NCI-H2171 (cell line): ENCODE measurements at places on chromosomes 7 and 10.

DNA sequence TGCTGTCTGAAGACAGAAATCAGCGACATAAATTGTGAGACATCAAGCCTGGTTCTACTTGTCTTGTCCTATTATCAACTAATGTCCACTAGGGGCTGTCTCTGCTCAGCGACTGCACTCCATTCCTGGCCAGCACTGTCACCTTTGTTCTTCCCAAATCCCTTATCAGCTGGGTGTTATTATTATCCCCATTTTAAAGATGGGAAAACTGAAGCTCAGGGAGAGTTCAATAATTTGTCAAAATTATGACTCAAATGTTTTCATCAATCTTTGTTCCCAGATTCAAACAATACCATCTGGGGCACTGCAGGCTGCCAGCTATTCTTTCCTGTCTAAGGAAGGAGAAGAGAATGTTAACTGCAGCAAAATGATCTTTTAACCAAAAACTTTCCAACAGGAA is 431.6 kb upstream of the NFE2L3 start:
- no peak for DNase-seq

DNA sequence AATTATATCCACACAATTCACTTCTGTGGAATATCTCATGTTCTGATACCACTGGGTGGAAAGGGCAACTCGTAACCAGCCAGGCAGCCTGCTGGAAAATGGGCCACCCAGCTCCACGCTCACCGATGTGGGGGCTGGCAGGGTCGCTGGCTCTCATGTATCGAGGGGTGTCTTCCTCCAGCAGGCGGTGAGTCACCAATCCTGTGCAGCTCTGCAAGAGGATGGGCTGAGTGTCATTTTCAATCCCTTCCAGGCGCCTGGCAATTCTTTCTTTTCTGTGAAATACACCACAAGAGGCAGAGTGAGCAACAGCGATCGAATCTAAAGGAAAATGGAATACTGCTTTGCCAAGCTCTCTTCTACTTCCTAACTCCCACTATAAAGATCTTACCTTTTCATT is 80.1 kb downstream of the SVIL start:
- DNase-seq: no peak

DNA sequence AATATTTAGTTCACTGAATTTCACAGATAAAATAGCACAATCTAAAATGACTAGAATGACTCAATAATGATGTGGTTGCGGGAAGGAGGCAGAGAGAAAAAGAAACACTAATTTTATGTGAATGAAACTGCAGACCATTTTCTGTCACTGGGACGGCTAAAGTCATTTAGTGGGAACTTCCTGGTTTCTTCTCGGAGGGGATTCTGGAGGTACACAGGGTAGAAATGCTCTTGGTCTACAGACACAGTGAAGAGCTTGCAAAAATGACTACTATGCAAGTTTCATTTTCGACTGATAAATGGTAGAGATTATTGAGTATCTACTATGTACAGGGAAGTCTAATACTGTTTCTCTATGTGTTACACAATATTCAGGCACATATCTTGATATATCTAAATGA is 63.5 kb upstream of the LRRN3 start:
- DNase-seq: no peak

DNA sequence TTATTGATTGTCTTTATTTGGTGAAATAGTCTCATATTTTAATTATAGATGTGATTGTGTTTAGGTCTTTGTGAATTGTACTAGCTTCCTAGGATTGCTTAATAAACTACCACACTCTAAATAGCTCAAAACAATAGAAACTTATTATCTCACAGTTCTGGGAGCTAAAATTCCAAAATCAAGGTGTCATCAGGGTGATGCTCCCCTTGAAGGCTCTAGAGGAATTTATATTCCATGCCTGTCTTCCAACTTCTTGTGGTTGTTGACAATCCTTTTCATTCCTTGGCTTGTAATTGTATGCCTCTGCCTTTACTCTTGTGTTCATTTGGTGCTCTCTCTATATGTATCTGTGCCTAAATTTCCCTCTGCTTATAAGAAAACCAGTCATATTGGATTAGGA is 155.3 kb upstream of the AKR1E2 start:
- no peak for DNase-seq

GRCh38 chr10:21020545-21020944 is 123.4 kb upstream of the NEBL start:
- no peak for DNase-seq

GRCh38 chr10:77223526-77224460 is 413.8 kb downstream of the KCNMA1 start:
- peak; percentile 13 for DNase-seq

- no peak for DNase-seq
These were observed 276.3 kb upstream of the KCND2 start for GRCh38 chr7:119996634-119997033.

- DNase-seq: no peak
These were observed 1.3 kb downstream of the INPP5A start for GRCh38 chr10:132538790-132539421.

DNA sequence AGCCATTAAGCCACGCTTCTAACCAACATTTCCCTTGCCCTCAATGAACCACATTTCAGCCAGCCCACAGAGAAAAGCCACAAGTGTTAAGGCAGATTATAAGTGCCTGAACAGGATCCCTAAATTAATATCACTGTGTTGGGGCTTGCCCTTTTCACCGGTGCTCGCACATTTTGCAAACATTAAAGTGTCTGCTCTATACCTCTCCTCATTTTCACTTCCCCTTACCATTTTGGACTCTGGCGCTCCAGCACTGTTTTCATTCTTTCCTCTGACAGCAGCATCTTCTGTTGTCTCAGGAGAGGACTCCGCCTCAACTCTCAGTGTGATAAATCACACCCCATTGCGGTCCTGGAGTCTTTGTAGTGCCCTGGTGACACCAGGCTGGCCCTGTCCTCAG is 274.2 kb downstream of the BAMBI start:
- no peak for DNase-seq

DNA sequence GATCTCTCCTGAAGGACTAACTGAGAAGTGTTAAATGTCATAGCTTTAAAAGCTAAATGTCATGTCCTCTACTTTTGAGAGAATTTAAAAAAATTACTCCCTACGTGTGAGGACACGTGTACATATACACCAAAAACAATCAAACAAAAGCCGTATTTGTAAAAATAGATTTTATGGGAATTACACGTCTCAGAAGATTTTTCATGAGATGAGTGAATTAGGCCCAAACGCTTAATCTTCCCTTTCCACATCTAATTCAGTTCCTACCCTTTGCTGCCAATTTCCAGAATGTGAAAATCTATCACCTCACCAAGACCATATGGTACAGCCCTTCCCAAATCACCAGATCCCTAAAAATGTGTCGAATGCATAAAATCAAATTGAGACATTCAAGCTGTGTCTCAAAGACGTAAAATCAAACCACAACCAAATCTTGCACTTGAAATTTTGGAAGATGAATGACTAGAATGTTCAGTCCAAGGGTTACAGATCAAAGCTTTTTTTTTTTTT is 1.0 kb upstream of the CTTNBP2 start:
- no peak for DNase-seq

GRCh38 chr7:150945853-150946420 is 32.2 kb downstream of the KCNH2 start:
- no peak for DNase-seq

DNA sequence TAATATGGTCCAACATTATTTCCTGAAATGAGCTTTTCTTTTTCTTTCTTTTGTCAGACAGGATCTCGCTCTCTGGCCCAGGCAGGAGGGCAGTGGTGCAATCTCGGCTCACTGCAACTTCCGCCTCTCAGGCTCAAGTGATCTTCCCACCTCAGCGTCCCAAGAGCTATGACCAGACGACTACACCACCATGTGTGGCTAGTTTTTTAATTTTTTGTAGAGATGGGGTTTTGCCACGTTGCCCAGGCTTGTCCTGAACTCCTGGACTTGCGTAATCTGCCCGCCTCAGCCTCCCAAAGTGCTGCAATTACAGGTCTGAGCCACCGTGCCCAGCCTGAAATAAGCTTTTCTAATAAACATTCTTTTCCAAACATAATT is 48.6 kb downstream of the CUL2 start:
- no peak for DNase-seq

- DNase-seq: no peak
These were observed 55.6 kb downstream of the NOC3L start for GRCh38 chr10:94307046-94307615.

DNA sequence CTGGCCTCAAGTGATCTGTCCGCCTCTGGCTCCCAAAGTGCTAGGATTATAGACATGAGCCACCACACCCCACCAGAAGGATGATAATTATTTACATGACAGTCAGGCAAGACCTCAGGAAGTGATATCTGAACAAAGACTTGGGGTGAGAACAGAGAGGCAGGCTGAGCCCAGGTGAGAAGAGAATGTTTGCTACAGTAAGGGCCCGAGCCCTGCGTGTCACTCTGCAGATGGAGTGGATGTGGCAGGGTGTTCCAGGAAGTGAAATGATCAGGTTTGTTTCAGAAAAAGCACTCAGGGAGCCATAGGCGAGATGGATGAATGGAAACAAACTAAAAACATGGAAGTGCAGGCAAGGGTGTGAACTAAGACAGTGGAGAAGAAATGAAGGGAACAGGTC is 22.2 kb downstream of the SFMBT2 start:
- DNase-seq: no peak

- DNase-seq: peak; percentile 12
These were observed 2.9 kb upstream of the MYOZ1 start for GRCh38 chr10:73644015-73644743.

GRCh38 chr7:83691095-83691494 is 42.2 kb upstream of the SEMA3E start:
- DNase-seq: no peak

GRCh38 chr10:12556039-12556438 is 206.7 kb downstream of the CAMK1D start:
- no peak for DNase-seq

DNA sequence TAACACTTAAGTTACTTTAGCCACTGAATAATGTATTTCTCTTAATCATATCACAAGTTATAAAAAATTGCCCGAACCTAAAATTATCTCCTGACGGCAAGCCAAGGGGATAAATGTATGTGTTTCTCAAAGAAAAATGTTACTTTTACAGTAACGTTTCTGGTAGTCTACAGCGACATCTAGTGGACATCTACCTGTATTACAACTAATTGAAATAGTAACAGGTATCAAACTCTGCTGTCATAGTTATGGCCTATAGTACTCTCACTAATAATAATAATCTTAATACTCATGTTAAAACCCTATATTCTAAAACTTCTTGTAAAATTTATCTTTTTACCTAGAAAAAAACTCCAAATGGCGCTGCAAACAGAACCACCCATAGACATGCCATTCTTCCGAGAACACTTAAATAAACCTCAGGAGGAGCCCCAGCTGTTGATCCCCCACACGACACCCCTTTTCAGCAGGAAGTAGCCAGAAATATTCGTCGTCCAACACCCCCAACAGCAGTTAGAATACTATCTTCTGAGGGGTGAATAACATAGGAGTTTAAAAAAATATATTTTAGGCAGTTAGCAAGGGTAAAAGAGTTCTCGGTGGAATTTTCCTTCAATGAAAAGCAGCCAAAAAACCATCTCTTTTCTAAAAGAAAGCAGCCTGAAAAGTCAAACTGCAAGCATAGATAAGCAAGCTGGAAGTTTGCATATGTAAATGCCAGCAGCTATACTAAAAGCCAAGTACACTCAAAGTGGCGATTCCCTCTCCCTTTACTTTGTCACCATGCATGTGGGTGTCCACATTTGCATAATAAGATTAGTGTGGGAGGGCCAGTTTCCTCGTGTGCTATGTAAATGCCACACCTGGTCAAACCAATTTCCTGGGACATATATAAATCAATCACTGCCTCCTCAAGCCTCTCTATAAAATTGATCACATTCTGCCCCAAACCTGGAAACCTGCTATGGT is 40.5 kb upstream of the ZNF107 start:
- DNase-seq: no peak

GRCh38 chr7:92633211-92633906 is 43.2 kb upstream of the FAM133B start:
- DNase-seq: no peak

DNA sequence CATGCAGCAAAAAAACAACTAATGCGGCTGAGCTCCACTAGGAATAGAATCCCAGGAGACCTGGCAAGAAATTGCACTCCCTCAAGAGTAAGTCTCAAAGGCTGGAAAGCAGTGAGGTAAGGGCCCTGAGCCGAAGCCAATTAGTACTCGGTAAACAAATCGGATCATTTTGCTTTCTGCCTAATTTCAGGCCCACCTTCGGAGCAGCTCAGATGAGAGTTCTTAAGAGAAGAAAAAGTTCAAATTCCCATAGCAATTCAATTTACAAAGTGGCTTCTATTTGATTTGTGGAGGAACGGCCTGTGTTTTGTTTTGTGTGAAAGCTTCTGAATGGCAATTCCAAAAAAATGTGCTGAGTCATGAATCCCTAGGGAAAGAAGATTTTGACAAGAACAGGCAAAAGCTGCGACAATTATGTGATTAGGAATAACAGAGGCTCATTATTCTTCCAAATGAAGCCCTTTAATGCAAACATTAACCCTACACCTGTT is 60.9 kb downstream of the SLC16A9 start:
- DNase-seq: peak; percentile 54

GRCh38 chr7:130950741-130951140 is 216.7 kb upstream of the KLF14 start:
- DNase-seq: no peak

DNA sequence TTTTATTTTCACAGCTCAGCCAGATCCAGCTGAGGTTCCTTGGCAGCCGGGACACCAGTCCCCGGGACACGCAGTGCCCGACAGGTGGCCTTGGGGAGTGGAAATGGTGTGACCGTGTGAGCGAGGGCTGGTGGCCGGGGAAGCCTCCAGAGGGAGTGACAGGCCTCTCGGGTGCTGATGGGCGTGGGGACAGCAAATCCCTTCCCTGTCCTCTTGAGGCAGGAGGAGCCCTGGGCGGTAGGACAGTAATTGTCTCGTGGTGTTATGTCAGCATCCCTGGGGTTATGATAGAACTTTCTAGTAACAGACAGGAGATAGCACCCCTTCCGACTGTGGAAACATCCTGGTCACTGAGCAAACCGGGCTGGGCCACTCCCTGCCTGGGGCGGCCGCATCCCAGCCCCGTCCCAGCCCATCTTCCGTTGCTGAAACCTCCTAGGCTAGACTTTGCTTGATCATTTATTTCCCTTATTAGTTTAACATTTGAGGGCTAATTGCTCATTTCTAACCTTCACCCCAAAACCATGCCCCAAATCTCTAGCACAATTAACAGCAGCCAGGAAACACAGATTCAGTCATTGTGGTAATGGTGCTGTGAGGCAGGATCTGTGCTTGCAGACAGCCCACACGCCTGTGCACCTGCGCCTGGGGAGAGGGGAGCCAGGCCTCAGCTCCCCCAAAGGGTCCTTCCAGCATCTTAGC is 63.3 kb downstream of the ELFN1 start:
- DNase-seq: no peak

DNA sequence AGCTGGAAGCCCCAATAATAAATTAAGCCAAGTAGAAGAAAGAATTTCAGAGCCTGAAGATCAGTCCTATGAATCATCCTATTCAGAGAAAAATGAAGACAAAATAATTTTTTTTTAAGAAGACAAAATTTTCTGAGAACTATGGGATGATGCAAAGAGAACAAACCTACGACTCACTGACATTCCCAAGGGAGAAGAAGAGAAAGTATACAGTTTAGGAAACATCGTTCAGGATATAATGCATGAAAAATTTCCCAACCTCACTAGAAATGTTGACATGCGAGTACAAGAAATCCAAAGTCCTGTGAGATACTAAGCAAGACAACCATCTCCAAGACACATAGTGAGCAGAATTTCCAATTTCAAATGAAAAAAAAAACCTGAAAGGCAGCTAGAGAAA is 150.5 kb downstream of the THSD7A start:
- no peak for DNase-seq
